Ovary (tissue), 10 donors: ENCODE measurements at places on chromosomes 5 and 9. TPM values are rescaled to one million over a fixed set of nuclear protein-coding genes. Genes with fewer than 3 reads are reported as not detected.
A peak's percentile ranks its signal among the peaks of the same experiment; 100 is the strongest.

DNA sequence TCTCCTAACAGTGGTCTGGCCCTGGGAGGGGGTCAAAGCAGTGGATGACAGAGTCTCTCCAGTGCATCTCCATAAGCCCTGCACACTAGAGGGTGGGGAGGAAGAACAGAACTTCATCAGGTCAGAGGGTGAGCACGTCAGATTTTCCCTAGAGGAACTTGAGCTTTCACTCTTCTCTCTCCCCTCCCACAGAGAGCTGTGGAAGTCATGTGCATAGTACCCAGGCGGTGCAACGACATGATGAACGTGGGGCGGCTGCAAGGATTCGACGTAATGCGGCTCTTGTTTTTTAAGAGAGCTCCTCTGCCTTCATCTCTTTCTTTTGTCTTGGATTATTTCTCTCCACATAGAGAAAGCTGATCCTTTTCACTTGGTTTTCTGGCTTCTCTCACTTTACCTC is 100.2 kb upstream of the OTULINL start:
- DNase-seq: no peak
- H3K27ac ChIP-seq: no peak overlapping the region
- no peaks in the 10 kb centered on the region for H3K27me3 ChIP-seq
- no peaks in the 10 kb centered on the region for H3K36me3 ChIP-seq
- no peaks in the 10 kb centered on the region for H3K4me1 ChIP-seq
- H3K4me3 ChIP-seq: no peak overlapping the region

- no peak overlapping the region for H3K27ac ChIP-seq
- H3K27me3 ChIP-seq: no peaks in the 10 kb centered on the region
- H3K4me1 ChIP-seq: no peaks in the 10 kb centered on the region
Observed at GRCh38 chr9:117868594-117868993, 164.4 kb downstream of the TLR4 start.

DNA sequence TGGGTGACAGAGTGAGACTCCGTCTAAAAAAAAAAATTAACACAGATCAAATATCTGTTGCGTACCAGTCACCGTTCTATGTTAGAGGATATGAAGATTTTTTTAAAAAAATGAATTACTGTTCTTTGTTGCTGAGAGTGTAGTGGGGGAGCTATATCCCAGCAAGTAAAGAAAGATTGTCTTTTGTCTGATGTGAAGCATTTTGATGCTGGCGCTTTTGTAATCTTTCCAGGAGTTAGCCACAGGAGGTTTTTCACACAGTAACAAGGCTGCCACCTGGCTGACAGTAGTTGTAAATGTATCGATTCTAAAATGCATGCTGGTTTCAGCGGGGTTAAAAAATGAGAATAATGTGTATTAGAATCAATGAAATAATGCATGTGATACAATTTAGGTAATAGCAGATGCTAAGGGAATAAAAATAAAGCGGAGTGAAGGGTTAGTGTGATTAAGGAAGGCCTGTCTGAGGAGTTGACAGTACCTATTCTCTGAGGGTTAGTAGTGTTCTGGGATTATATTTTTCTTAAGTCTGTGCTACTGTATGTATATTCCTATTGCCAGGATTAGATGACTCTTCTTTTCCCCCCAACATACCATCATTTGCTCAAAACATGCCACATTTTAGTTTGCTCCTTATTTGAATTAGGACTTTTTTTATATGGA is 3.4 kb downstream of the LMNB1 start:
- H3K36me3 ChIP-seq: no peaks in the 10 kb centered on the region
- H3K27me3 ChIP-seq: no peaks in the 10 kb centered on the region
- no peak overlapping the region for H3K27ac ChIP-seq
- no peak overlapping the region for H3K4me3 ChIP-seq

DNA sequence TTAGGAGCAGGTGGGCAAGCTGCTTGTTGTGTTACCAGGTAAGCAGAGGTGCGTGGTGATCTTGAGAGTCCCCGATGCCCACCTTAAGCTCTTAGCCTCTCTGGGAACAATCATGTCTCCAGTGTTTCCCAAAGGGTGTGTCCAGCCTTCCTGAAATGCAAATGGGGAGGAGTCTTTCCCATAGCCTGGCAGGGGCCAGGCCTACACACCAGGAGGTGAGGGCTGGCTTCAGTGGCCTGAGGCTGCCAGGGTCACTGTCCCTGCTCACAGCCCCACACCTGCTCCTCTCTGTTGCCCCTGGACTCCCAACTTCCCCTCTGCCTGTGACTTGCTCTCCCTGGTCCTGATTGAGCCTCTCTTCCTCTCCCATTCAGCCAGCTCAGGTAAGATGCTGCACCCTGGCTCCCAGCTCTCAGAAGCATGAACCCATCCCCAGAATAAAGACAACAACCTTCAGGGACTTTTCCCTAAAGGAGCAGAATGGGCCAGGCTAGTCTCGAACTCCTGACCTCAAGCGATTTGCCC is 65.7 kb upstream of the PHYKPL start:
- no peak overlapping the region for H3K4me3 ChIP-seq
- no peak for DNase-seq
- H3K36me3 ChIP-seq: no peaks in the 10 kb centered on the region
- no peak overlapping the region for H3K27ac ChIP-seq
- H3K27me3 ChIP-seq: no peaks in the 10 kb centered on the region

DNA sequence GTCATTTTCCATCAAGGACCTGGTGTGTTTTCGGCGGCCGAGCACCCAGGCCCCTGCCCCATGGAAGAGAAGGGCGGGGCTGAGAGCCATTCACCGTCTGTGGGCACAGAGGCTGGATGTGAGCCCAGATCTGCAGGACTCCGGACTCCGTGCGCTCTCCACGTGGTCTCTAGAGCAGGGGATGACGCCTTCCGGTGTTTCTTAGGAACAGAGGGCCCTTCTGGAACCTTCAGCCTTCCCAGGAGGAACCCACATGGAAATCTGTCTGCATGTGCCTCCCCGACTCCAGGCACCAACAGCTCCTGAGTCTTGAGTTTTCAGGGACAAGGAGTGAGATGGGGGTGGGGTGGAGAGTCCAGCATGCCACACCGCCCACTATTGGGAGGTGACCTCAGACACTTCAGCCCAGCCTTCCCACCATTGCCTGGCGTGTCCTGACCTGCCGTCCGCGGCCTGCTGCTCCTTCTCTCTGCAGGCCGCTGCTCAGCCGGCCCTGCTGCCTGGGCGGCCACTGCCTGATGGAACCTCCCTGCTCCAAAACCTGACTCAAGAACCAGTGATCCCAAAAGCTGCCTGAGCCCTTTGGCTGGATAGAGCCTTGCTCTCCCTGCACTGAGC is 2.4 kb upstream of the RXRA start:
- H3K27me3 ChIP-seq: no peaks in the 10 kb centered on the region
- H3K36me3 ChIP-seq: no peaks in the 10 kb centered on the region
- H3K27ac ChIP-seq: no peak overlapping the region
- no peak overlapping the region for H3K4me3 ChIP-seq
- H3K4me1 ChIP-seq: peaks cover 7% of the 10 kb centered on the region
- peak; percentile 40 for DNase-seq

DNA sequence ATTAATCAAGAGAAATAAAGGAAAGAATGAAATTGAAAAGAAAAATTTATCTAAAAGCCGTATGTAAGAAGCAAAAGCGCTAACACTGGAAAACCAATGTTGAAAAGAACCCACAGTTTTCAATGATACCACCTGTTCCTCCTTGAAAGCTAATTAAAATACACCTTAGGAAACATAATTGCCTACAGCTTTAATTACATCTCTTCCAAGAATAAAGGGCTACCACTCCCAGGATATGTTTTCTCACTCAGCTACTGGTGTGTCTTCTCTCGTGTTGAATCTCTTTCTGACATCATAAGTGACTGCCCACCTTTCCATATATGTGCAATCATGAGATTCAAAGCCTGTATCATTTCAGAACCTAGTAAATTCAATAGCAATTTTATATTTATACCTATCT is 880.6 kb upstream of the DMAC1 start:
- H3K27ac ChIP-seq: no peak overlapping the region
- H3K4me1 ChIP-seq: no peaks in the 10 kb centered on the region
- DNase-seq: no peak
- no peaks in the 10 kb centered on the region for H3K36me3 ChIP-seq
- no peaks in the 10 kb centered on the region for H3K27me3 ChIP-seq
- no peak overlapping the region for H3K4me3 ChIP-seq

DNA sequence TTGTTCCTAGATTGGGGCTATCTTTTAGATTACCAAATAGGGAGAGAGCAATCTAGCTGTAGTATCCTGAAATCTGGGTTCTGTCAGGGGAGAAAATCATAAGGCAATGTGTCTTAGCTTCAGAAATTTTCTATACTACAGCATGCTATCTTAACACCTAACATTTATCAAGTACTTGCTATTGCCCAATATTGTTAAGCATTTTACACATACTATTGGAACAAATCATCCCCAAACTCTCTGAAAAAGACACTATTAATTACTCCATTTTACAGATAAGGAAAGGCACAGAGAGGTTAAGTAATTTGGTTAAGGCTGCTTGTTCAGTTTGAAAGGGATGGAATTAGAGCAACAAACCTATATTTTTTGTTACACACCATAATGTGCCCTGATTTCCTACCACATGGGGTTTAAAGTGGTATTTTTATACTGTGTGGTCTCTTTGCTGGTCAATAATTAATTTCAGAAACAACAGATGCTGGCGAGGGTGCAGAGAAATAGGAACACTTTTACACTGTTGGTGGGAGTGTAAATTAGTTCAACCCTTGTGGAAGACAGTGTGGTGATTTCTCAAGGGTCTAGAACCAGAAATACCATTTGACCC is 57.2 kb upstream of the RIC1 start:
- H3K36me3 ChIP-seq: no peaks in the 10 kb centered on the region
- no peak overlapping the region for H3K4me3 ChIP-seq
- no peak for DNase-seq
- no peaks in the 10 kb centered on the region for H3K4me1 ChIP-seq

GRCh38 chr5:64190562-64191306 is 25.1 kb downstream of the RNF180 start:
- no peak for DNase-seq
- H3K4me3 ChIP-seq: no peak overlapping the region
- H3K4me1 ChIP-seq: no peaks in the 10 kb centered on the region

- H3K4me3 ChIP-seq: no peak overlapping the region
- H3K27ac ChIP-seq: no peak overlapping the region
- H3K36me3 ChIP-seq: no peaks in the 10 kb centered on the region
Observed at GRCh38 chr9:111866976-111867375, 29.6 kb upstream of the UGCG start.

Gene SLC30A5
- 46.5 TPM for total RNA-seq

Gene MAMDC4
- 2.1 TPM for total RNA-seq

Gene TLX3
- total RNA-seq: not detected

Gene ARHGEF37
- 6.2 TPM for total RNA-seq

Gene SPINK4
- total RNA-seq: not detected

Gene NOXA1
- total RNA-seq: 10.3 TPM

Gene LCN12
- 19.2 TPM for total RNA-seq
